ENCODE measurements at places on chromosomes 4 and X.
A peak's percentile ranks its signal among the peaks of the same experiment; 100 is the strongest.

DNA sequence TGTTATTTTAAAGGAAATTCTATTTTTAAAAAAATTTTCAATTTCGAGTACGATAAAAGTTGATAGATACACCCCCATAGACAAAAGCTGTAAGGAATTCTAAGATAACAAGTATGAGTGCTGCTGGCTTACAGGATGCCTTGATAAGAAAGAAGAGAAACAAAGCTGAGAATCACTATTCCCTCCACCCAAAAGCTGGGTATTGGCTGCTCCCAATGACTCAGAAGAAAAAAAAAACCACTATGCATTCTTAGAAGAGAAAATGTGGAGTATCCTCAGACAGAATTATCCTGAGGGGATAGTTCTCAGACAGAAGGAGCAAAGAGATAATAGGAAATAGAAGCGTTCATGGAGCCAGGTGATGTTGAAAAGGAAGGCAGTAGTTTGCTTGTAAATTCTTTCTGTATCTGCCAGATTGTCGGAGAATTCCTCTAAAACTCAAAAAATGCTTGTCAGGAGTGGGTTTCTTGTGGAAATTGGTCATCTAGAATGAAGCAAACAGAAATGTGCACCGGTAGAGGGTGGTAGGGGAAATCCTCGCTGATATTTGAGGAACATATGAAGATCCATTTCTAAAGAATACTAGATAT is 217.5 kb upstream of the ADAMTS3 start:
- DNase-seq, result no peak

DNA sequence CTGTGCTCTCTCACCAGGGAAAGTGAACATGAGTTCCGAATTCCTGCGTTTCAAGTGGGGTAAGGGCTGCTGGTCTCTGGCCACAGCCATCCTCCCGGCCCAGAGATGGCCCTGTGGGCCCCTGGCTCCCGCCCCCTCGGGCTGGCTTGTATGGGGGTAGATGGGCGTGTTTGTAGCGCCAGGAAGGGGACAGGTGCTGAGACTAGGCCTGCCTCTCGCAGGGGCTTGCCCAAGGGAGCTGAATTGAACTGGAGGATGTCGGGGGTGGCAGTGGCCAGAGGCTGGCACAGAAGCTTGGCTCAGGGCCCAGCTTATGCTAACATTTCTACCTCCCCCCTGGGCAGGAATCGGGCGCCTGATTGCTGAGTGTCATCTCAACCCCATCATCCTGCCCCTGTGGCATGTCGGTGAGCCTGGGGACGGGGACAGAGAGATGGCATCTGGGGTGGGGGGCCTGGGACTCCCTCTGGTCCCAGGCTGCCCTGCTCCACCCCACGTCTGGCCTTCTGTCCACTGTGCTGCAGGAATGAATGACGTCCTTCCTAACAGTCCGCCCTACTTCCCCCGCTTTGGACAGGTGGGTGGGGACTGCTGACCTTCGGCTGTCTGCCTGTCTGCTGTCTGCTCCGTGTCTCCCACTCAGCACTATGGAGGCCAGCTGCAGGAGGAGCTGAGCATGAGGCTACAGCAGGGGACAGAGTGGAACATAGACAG is 8.5 kb downstream of the TAFAZZIN start:
- DNase-seq, result no peak

- DNase-seq, result no peak
Measured at GRCh38 chr4:1208266-1208961, 36.0 kb upstream of the SPON2 start.

- DNase-seq, result no peak
Measured at GRCh38 chr4:126591583-126591982, 1041.2 kb upstream of the INTU start.

DNA sequence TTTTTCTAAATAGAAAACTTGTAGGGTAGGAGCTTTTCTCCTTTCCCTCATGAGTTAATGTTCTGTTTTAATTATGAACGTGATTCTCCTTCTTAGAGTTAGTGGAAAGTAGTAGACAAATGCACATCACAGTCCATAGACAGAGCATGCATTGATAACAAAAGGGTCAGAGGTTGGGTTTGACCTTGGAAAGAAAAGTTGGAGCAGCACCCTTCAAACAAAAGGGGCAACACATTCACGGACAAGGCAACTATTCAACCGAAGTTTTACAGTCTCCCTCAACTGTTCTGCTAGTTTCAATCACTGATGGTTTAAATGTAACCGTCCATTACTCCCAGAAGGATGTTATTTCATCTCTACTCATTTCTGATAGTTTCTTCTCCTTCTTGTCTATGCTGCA is 103.4 kb upstream of the MAOA start:
- no peak for DNase-seq

- DNase-seq, result peak; percentile 43
Measured at GRCh38 chr4:3202836-3203820, 45.8 kb upstream of the MSANTD1 start.

DNA sequence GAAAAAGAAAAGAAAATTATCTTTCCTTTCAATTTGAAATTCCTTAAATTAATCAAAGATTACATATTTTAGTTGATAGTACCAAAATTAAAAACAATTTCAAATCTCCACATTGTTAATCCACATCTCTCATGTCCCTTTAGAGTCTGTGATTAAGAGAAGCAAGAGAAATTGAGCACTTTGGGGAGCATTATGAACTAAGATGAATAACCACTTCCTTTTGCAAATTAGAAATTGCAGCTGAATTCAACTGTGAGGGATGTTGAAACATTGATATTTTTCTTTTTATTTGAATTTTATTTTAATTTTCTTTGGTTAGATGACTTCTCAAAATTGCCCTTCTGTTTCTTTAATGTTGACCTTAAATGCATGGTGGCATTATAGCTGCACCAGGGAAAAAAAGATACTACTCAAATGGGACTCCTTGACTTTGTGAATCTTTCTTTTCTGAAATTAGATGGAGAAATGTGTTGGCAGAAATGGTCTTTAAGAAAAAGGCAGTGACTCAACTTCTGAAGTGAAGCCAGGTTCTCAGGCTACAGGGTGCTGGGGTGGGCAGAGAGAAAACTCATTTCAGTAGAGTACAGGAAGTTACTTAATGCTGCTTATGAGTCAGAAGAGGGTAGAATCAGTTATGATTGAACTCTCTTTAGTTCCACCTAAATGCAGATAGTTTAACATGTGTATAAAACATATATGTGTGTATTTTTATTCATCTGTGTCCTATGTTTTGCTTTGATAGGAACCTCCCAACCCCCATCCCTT is 92.0 kb upstream of the TNIP3 start:
- DNase-seq, result peak; percentile 74

DNA sequence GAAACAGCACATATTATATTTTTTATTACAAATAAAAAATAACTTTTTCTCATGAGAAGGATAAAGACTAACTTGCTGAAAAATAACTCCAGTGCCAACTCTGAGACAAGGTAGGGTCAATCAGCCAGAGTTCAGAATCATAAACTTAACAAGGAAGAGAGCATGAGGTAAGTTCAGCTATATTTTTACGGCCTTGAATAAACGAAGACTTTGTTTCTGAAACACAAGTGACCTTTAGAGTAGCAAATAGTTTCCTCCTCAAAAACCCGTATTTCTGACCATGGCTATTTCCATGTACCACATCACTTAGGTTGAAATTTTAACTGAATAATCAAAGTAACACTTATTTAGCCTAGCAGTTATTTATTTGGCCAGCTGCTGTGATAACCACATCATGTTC is 45.5 kb downstream of the PRDM5 start:
- DNase-seq, result no peak
